Calu3 (cell line): ENCODE measurements at places on chromosomes 2 and 18. TPM values are rescaled to one million over a fixed set of nuclear protein-coding genes. Genes with fewer than 3 reads are reported as not detected.

NR4A2 gene
- total RNA-seq, result 4.9 and 6.2 TPM in 2 replicates

SIGLEC15 gene
- 0.28 and 0.83 TPM in 2 replicates for total RNA-seq

SPP2 gene
- not detected in 2 replicates for total RNA-seq

HMSD gene
- 7.8 and 11.9 TPM in 2 replicates for total RNA-seq

TXNL1 gene
- 83.6 and 98.1 TPM in 2 replicates for total RNA-seq

ABCG8 gene
- total RNA-seq, result 1.4 and 1.6 TPM in 2 replicates

CASP10 gene
- 21.4 and 22.5 TPM in 2 replicates for total RNA-seq

ZNF638 gene
- 127 and 132 TPM in 2 replicates for total RNA-seq
